ENCODE measurements at places on chromosomes 7 and 10.

DNA sequence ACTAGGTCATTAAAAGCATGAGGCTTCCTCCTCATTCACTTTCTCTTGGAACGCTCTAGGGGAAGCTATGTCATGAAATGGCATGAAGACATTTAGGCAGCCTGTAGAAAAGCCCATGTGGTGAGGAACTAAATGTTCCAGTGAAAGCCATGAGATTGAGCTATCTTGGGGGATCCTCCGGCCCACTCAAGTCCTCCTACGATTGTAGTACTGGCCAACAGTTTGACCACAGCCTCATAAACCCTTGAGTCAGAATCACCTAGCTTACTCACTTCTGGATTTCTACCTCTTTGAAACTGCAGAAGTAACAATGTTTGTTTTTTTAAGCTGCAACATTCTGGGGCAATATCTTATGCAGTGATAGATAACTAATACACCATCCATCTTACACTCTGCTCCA is 605.1 kb downstream of the SORCS1 start:
- DNase-seq: no peak

DNA sequence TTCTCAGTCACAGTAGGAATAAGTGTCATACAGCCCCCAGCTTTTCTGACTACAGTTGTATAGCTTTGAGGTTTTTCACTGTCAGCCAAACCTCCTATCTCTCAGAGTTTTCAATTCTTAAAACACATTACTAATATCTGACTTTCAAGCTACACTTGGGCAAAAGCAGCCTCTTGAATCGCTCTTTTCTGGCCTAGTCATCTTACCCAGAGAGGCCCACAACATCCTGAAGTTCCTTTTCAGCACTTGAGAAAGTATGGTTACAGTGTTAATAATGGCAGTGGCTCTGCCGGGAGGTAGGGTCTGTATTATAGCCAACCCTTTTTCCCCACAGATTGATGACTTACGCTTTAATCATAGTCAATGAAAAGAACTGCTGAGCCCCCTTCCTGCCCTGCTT is 181.0 kb downstream of the LRRC4 start:
- no peak for DNase-seq

- no peak for DNase-seq
These were observed 4.8 kb downstream of the KLF6 start for GRCh38 chr10:3780021-3780770.

DNA sequence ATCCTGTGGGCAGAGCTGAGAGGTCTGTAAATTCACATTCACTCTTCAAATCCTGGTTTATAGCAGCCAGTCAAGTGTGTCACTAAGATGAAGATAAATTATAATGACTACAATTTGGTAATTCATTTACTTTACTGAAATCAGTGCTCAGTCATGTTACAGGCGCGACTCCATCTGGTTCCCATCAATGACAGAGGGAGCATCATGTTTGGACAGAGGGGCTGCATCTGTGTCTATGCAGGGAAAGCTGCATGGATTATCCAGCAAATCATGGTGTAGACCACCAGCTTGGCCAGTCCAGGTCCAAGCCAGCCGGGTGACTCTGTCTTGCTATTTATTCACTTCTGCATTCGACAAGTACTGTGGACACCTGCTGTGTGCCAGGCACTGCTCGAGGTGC is 214.1 kb upstream of the ZNF32 start:
- DNase-seq: no peak

DNA sequence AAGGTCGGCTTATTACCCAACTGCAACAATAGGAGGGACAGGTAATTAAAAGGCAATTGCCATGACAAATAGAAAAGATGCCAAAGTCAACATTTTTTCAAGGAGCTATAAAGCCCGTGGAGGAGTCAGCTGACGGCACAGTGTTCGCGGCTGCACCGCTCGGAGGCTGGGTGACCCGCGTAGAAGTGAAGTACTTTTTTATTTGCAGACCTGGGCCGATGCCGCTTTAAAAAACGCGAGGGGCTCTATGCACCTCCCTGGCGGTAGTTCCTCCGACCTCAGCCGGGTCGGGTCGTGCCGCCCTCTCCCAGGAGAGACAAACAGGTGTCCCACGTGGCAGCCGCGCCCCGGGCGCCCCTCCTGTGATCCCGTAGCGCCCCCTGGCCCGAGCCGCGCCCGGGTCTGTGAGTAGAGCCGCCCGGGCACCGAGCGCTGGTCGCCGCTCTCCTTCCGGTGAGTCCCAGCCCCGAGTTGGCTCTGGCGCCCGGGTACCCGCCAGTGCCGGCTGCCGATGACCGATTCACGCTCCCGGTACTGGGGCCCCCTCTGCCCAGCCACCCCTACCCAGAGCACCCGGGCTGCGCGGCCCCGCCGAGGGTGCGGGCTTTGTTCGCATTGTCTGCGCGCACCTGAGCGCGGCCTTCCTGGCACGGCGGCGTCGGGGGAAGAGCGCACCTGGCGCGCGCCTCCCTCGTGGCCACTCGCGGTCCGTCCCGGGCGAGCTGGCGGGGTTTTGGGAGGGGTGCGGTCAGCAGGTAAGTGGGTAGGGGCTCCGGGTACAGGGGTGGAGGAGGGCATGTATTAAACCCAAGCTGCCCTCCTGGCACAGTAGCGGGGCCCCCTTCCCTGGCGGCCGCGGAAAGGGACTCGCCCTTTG is at the start of gene VWA2:
VWA2 (plus strand) TSS at position 138 of the 877 bp plus-strand sequence. CDS start 9,460 bp downstream, outside the sequence.
- peak; percentile 39 for DNase-seq

Measured in DMS79 treated with DMSO at 0.1 percent for 48 hours (cell line).